ENCODE measurements at places on chromosomes 1 and 21. TPM values are rescaled to one million over a fixed set of nuclear protein-coding genes. Genes with fewer than 3 reads are reported as not detected.

DNA sequence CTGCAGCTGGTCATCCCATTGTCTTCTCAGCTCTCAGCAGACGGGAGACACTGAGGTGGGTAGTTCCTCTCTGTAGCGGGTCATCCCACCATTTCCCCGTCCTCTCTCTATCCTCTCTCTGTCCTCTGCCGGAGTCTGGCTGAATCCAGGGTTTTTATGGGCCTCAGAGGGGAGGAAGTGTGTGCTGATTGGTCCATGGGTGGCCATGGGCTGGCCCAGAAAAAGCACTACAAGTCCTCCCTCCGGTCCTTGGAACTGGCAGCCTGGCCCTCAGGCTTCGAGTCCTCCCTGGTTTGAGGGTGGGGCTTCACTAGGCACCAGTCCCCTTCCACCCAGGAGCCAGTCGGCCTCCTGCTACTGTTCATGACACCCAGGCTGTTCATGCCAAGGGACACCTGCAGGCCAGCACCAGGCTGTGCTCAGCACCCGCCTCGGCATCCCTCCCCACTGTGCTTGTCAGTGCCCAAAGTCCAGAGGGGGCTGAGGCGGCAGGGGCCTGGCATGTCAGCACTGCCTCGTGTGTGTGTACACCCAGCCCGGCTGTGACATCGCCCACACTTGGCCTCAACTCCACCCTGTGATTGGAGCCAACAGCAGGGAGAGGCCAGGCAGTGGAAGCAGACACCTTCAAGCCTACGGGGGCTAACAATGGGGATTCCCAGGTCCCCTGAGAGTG, 23.0 kb upstream of the LRRC8C start:
- H3K4me3 ChIP-seq, result no peak overlapping the region
- no peak for DNase-seq
- H3K36me3 ChIP-seq, result no peaks in the 10 kb centered on the region
- H3K4me1 ChIP-seq, result peaks cover 8% of the 10 kb centered on the region

DNA sequence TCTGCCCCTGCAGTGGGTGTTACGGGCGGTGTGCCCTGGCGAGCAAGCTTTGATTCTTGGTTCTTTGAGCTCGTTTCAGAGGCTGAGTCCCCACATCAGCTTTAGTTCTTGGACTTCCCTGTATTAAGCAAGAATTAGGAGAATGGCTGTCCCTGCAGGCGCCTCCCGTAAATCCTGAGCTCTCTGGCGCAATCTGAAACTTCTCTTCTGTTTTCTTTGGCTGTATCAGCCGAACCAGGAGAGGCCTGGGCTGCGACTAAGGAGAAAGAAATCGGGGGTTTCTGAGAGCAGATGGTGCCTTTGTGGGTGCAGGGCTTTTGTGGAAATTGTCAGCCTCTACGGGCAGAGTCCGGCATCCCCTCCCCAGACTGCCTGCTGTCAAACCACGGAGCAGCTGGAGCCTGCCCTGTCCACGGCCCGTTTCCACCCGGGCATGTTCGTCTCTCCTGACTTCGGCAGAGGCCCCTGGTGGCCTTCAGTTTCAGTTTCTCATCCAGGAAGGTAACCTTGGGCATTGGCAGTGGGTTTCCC, 17.9 kb downstream of the CSTB start:
- DNase-seq, result no peak
- no peak overlapping the region for H3K27ac ChIP-seq
- H3K4me3 ChIP-seq, result no peak overlapping the region
- peaks cover 45% of the 10 kb centered on the region for H3K36me3 ChIP-seq

DNA sequence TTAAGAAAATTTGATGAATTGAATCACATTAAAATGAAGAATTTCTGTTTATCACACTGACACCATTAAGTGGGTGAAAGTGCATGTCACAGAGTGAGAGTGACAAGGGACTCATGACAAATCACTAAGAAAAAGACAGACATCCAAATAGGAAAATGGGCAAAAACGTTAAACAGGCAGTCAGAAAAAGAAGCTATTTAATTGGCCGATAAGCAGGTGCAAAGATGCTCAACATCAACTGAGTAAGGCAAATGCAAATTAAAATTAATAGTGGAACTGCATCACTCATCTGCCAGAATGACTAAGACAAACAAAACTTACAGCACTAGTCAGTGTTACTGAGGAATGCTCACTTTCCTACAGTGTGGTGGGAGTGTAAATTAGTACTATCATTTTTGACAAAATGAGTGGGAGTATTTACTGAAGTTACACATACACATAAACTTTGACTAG, 39.2 kb upstream of the RUNX1 start:
- peaks cover 6% of the 10 kb centered on the region for H3K36me3 ChIP-seq
- no peak overlapping the region for H3K27ac ChIP-seq
- no peaks in the 10 kb centered on the region for H3K4me1 ChIP-seq
- no peaks in the 10 kb centered on the region for H3K27me3 ChIP-seq
- no peak overlapping the region for H3K4me3 ChIP-seq

- H3K4me1 ChIP-seq, result peaks cover 23% of the 10 kb centered on the region
- peaks cover 3% of the 10 kb centered on the region for H3K36me3 ChIP-seq
- H3K4me3 ChIP-seq, result no peak overlapping the region
- DNase-seq, result no peak
Observed at GRCh38 chr1:29455781-29456180, 219.5 kb downstream of the PTPRU start.

DNA sequence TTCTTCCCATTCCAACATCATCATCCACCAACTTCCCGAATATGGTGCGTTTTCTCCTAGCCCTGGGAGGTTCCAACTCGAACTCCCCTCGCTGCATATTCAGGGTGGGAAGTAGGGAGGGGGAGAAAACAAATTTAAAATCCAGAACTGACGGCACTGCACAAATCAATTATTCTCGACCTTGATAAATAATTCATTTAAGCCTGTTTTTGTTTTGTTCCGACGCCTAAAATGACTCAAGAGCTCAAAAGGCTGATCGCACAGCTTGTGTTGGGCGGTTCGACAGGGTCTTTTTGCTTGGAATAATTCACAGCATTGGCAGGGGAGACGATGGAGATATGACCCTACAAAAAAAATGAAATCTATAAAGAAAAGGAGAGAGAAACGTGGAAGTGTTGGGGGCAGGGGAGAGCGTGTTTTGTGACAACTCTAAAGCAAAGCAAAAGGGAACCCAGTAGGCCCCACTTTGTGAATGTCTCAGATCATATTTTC, 3.1 kb upstream of the BARHL2 start:
- H3K4me1 ChIP-seq, result peaks cover 58% of the 10 kb centered on the region
- no peak overlapping the region for H3K27ac ChIP-seq
- H3K4me3 ChIP-seq, result peak overlapping the region; percentile 80
- DNase-seq, result no peak

GRCh38 chr1:225524570-225524969, 96.7 kb upstream of the LBR start:
- H3K4me1 ChIP-seq, result peaks cover 36% of the 10 kb centered on the region
- no peak overlapping the region for H3K27ac ChIP-seq
- no peak overlapping the region for H3K4me3 ChIP-seq
- no peaks in the 10 kb centered on the region for H3K36me3 ChIP-seq
- no peaks in the 10 kb centered on the region for H3K27me3 ChIP-seq

DNA sequence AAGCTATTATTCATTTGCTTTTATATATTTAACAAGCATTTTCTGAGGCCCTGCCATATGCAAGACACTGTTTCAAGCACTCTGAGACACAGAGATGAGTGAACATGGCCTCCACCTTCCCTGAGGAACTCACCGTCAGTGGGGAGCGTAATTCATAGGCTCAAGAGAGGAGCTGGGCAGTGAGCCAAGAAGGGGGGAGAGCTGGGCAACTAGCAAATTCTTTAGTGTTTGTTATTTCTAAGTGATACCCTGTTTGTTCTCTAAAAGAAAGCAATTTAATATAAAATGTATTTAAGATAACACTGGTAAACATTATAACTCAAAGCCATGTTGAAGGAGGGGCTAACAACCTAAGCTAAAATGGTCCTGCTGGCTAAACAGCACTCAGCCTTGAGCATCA, 119.2 kb upstream of the NGF start:
- no peaks in the 10 kb centered on the region for H3K36me3 ChIP-seq
- H3K4me3 ChIP-seq, result no peak overlapping the region
- no peak for DNase-seq
- H3K27ac ChIP-seq, result no peak overlapping the region

GRCh38 chr1:226754793-226755533, 15.9 kb upstream of the ITPKB start:
- H3K36me3 ChIP-seq, result no peaks in the 10 kb centered on the region
- peaks cover 7% of the 10 kb centered on the region for H3K27me3 ChIP-seq
- no peak overlapping the region for H3K4me3 ChIP-seq
- no peaks in the 10 kb centered on the region for H3K4me1 ChIP-seq

GRCh38 chr1:149903836-149904491, 4.6 kb downstream of the BOLA1 start:
- no peak overlapping the region for H3K4me3 ChIP-seq
- peaks cover 23% of the 10 kb centered on the region for H3K4me1 ChIP-seq
- no peaks in the 10 kb centered on the region for H3K27me3 ChIP-seq
- peak; percentile 37 for DNase-seq

GRCh38 chr1:156276966-156277381, 5.7 kb downstream of the SMG5 start:
- H3K27me3 ChIP-seq, result no peaks in the 10 kb centered on the region
- no peak for DNase-seq
- peaks cover 9% of the 10 kb centered on the region for H3K4me1 ChIP-seq
- H3K4me3 ChIP-seq, result no peak overlapping the region
- H3K27ac ChIP-seq, result no peak overlapping the region

DNA sequence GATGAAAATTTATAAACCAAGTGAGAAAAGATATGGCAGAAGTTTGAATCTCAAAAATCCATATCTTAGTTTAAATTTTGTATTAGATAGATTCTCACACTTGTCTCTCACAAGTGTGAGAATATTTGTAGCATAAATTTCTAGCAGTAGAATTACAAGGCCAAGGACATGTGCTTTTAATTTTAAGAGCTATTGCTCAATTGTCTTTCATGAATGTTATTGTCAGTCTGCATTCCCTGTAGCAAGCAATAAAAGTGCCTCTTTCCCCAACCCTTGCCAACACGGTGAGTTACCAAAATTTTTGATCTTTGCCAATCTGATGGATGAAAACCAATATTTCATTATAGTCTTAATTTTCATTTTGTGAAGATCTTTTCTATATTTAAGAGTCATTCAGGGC, 64.0 kb downstream of the CTH start:
- H3K4me3 ChIP-seq, result no peak overlapping the region
- H3K4me1 ChIP-seq, result no peaks in the 10 kb centered on the region
- no peak overlapping the region for H3K27ac ChIP-seq
- DNase-seq, result no peak
- no peaks in the 10 kb centered on the region for H3K36me3 ChIP-seq

DNA sequence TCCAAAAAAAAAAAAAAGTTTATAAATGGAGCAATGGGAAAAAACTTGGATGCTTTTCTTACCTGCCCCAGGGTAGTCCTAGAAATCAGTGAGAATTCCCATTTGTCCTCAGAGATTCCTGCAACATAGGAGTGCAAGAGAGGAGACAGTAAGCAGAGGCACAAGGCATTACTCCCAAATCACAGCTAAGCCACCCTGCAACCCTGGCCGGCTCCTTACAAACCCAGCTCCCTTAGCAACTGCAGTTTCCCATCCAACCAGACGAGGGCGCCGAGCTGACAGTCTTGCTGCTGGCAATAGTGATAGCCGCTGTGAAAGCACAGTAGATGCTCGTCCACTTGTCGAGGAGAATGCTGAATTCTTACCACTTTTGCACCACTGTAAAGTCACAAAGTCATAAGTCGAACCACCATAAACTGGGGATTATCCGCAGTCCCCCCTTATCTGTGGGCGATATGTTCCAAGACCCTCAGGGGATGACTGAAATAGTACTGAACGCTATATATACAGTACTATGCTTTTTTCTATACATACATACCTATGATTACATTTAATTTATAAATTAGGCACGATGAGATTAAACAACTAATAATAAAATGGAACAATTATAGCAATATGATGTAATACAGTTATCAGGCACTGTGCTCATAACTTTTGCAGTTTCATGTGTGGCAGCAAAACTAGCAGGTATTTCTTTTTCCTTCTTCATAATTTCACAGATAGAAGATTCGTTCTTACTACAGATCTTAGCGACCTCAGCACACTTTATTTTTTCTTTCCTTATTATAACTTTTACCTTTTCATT, 6.0 kb upstream of the PITHD1 start:
- no peak overlapping the region for H3K4me3 ChIP-seq
- peak; percentile 92 for DNase-seq
- peaks cover 4% of the 10 kb centered on the region for H3K4me1 ChIP-seq

DNA sequence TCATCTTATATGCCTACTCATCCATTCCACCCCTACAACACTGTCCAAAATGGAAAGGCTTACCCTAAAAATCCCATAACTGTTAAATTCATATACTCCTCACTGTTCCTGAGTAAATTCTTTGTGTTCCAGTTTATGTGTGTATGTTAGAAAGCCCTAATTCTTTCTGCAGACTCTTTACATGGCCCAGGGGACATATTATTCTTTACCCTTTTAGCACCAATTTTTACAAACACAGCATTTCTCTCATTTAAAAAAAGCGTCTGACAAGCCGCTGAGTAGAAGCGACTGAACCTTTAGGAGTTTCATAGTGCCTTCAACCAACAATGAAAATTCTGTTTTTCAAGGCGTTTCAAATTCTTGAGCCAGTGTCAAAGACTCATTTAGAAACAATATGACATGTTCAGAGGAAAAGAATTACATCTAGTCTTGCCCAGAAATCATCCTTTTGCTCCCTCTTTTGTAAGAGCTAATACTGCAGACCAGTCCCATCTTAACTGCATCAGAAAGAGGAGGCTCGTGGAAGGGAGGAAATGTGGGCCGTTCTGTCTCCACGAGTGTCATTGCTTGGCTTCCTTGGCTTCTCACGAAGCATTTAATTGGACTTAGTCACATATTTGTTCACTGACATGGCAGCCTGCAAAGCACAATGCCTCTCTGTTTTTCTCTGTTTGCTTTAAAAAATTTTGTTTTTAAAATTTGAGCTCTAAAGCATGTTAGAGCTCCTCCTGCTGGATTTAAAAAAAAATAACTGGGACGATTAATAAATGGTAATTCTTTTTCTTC, 21.3 kb upstream of the C1orf105 start:
- H3K4me1 ChIP-seq, result peaks cover 45% of the 10 kb centered on the region
- no peaks in the 10 kb centered on the region for H3K27me3 ChIP-seq
- H3K27ac ChIP-seq, result peak overlapping the region; percentile 15
- no peak overlapping the region for H3K4me3 ChIP-seq
- no peak for DNase-seq

- no peaks in the 10 kb centered on the region for H3K27me3 ChIP-seq
- no peak overlapping the region for H3K4me3 ChIP-seq
- H3K27ac ChIP-seq, result no peak overlapping the region
- no peaks in the 10 kb centered on the region for H3K36me3 ChIP-seq
- no peak for DNase-seq
Observed at GRCh38 chr1:88058205-88058604, 625.9 kb upstream of the PKN2 start.

The UBL4B gene
- total RNA-seq, result not detected

The PLA2G2C gene
- total RNA-seq, result not detected

The CFHR4 gene
- total RNA-seq, result 0.42 TPM

The BRINP3 gene
- 0.28 TPM for total RNA-seq

The LCE2C gene
- total RNA-seq, result not detected

Data from WTC11 (cell line).